ENCODE measurements at places on chromosomes 4 and X.

DNA sequence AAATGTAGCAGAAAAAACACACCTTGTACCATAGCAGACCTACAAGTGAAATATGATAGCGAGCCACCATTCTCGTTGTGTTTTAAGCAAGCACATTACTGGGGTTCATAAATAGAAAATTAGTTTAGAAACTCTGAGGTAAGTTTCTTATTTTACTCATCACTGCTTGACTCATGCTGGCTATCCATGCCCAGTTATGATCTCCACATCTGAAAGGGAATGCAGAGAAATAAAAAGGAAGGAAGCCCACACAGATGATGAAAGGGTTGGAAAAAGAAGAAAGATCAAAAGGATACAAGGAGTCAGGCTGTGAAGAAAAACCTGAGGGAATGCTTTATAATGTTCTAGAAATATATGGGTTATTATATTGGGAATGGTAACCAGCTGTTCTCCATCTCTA lies 54.5 kb downstream of the CAMK2D start:
- DNase-seq: no peak

DNA sequence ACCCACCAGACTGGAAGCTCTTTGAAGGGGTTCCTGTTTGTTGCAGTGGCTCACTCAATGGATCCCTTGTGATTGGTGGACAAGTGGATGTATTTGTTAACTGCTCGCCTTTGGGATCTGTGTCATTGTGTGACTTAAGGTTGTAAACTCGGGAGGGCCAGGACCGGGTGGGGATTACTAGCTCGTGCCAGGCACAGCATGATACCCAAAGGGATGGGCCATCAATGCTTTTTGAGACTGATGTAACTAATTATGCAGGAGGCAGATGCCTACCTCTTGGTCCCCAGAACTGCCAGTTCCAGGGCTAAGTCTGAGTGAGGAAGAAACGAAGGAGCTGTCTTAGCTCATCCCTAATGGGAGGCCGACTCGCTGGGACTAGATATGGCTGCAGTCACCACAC lies 27.7 kb downstream of the UTP14A start:
- no peak for DNase-seq

DNA sequence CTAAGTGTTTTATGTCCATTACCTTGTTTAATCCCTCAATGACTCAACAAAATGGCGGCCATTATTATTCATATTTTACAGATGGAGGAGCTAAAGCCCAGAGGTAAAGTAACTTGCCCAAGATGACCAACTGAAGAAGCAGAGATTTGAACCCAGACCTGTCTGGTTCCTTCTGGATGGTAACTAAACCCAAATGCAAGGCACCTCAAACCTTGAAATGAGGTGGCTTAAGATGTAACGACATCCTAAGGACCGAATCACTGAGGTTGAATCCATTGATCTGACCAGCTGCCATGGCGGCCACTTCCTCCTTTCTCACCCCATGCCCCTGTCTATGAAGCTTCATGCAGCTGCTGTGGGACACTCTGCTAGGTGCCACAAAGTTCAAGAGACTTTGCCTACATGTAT lies 932 bp downstream of the TLR10 start:
- no peak for DNase-seq

- DNase-seq: no peak
These were observed 36.6 kb downstream of the METTL14 start for GRCh38 chr4:118721752-118722151.

DNA sequence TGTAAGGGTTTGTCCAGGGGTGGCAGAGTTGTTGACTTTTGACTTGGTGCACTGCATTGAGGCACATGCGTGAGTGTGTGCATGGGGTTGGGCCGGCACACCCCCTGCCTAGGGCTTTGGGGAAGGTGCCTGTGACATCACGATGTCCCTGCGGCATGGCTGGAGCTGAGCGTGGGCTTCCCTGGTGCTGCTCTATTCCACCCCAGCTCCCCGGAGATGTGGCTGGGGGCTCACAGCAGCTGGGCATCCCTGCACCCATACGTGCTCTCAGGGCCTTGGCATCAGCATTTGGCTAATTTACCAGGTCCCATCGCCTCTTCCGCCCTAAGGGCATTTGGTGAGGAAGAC lies 5.7 kb downstream of the PSAPL1 start:
- DNase-seq: no peak

GRCh38 chr4:73599182-73599581 lies 21.1 kb downstream of the RASSF6 start:
- DNase-seq: no peak

Data from CMK (cell line).